NK-92 treated with Interleukin-12 subunit alpha and Interleukin-12 subunit beta, amount 100 ng/mL, for 24 hours (cell line): ENCODE measurements at places on chromosomes 4 and X.

DNA sequence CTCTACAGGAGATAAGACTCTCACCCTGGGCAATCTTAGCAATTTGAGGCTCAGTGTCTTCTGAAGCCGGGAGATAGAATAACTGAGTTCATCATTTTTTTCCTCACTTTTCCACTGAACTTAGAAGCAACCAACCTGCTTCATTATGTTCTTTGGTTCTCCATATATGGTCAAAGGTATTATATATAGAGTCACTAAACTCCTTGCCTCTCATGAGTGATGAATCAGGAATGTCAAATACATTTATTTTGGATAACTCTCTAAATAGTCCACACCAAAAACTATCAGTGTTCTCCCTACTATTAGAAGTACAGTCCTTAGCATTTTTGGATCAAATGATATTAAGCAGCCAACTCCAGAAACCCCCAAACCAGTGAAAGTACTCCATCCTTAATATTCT lies 421.5 kb upstream of the EPHA5 start:
- no peak for DNase-seq

GRCh38 chr4:118950929-118951570 lies 62.4 kb downstream of the SYNPO2 start:
- no peak for DNase-seq

DNA sequence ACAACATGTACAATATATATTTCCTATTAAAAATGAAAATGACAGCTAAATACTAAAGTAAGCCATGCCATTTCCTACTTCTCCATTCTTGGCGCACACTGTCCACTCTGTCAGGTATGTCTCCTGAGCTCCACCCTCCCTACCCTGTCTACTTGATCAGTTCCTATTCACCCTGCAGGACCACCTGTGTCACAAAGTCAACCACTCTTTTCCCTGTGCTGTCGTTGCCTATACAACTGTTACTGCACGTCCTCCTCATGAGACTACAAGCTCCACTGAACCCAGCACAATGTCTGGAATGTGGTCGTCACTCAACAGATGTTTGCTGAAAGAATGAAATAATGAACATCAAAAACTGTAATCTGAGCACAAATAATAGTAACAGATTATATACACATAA lies 54.9 kb downstream of the SLC9A7 start:
- no peak for DNase-seq

GRCh38 chr4:1244081-1244977 lies 4.6 kb downstream of the CTBP1 start:
- no peak for DNase-seq

DNA sequence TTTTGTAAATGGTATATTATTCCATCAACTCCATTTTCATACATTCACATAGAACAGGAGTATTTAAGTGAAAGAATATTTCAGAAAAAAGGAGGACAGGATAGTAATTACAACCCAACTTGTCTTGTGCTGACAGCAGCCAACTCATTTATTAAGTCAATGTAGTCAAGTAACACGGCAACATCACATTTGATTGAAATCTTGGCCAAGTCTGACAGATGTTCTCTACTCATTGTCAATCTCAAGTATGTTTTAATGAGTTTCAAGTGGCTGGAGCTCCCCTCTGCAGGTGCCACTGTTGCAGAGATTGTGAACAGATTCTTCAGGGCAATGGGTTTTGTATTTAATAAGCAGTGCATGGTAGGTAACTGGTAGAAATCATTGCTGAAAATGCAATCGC lies 332.5 kb downstream of the C4orf33 start:
- DNase-seq = no peak

DNA sequence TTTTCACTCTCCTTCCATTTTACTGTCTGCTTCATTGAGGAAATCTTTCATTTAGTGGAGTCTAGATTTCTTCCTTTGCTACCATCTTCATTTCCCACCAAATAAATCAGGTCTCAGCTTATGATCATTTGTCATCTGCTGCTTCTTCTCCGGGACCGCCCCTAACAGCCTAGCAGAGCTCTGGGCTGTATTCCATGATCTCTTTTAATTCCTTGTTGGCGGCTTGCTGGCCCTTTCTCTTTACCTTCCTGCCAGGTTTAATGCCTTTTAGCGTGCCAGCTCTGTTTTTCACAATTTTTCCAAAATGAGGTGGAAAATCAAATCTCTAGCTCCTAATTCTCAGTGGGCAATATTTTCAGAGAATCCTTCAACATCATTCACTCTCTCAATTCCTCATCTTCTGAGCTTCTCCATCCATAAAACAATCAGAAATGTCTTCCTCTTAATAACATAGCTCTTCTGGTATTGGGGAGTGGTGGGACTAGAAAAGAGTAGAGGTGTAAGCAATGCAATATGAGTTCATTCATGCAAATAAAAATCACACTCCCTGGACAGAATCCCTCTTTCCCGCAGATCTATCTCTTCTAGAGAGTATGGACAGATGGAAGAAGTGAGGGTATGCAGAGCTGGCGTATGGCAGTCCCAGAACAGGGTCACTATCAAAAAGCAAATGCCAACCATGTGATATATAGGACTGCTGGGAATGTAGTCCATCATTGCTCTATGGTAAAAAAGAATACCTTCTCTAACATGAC lies 491.3 kb downstream of the KCNIP4 start:
- DNase-seq = no peak

DNA sequence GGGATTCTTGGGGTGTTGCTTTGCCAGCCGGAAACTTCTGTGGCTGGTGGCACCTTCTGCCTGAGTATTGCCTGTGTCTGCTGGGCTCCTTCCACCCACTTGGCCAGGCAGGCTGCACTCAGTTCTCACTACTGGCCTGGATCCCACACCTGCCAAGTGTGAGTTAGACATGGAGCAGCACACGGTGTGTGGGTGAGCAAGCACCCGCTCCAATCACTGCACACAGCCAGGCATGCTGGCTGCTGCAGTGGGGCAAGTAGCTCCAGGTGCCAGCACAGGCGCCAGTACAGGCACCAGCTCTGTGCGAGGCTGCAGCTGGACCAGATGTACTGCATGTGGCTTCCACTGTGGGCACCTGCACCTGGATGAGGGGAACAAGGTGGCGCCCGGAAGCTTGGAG lies 23.9 kb downstream of the DCUN1D4 start:
- DNase-seq = no peak

- DNase-seq = no peak
Observed at GRCh38 chrX:96752781-96753180, 68.1 kb downstream of the DIAPH2 start.

DNA sequence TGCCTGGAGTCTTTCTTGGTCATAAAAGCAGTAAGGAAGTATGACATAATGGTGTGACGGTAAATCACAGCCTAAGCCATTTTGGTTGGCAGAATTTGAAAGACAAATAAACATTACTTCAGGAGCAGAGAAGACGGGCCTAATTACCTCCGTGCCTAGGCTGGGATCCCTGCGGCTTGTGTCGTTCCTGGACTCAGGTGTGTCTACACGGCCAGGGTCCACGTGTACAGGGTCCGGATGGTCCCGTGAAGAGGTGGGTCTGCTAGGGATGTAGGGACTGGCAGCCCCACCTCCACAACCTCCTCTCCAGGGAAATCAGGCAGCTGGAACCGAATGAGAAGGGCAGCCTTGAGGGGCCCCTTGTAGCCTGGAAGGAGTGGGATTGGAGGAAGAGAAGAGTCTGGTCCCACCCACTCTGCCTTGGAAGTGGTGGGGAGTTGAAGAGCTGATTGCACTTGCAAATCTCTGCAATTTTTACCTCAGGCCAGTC lies 55.4 kb upstream of the PLAC1 start:
- DNase-seq = no peak

GRCh38 chr4:186887291-186887700 lies 163.6 kb upstream of the FAT1 start:
- DNase-seq = no peak

DNA sequence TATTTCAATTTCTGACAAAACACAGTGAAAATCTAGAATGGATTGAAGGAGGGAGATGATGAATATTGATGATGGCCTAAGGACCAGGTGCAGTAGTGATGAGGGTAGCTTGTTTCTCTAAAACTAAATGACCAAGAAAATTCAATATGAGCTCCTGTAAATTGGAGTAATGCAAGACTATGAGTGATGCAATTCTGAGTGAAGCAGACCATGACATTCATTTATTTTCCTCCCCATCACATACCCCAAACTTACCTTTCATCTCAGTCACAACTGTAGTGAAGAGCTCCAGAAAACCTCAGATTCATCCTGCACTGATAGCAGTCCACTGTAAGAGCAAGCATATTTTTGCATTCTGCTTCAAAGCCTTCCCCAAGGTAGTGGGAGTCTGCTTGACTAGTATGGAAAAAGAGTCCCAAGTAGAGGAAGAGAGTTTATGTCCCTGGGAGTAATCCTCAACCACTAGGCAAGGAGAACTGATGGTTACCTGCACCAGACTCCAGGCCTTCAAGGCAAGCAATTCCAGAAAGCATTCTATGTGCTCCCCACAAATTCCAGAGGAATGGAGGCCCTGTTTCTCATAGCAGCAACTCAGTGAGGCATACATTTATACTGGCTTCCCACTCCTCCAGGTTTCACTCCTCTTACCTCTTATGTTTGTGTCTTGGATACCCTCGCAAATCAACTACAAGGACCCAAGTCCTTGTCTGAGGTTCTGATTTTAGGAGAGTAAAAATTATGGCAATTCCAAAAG lies 47.2 kb downstream of the CXCL1 start:
- DNase-seq = no peak

GRCh38 chr4:159193046-159193620 lies 90.3 kb downstream of the RAPGEF2 start:
- DNase-seq = no peak

DNA sequence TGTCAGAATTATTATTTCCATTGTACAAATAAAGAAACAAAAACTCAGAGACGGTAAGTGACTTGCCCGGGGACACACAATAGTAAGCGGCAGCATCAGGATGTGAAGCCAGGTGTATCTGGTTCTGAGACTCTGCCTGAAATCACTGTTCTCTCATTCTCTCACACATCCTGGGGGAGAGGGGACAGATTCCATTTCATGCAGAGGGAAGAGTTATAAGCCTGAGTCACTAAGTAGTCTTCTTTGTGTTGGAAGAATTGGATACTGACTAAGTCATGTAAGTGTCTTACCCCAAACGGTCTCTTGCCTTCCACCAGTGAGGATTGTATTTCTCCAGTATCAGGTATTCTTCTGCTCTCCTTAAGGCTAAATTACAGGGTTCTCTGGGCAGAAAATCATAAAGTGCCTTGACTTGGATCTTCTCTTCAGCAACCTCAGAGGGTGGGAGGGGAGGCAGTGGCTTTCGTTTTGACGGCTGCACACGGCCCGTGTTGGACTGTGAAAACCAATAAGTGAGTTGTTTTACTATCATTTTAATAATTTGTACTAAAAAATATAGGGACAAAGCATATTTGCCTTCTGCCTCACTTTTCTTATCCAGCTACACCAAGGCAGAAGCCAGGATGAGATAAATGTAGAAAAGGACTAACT lies 21.9 kb downstream of the TXK start:
- peak; percentile 30 for DNase-seq
